ENCODE measurements at places on chromosomes 7 and 10. TPM values are rescaled to one million over a fixed set of nuclear protein-coding genes. Genes with fewer than 3 reads are reported as not detected.

Gene LIPF
- total RNA-seq, result not detected

Gene THSD7A
- total RNA-seq, result 1.7 TPM

Gene SCART1
- total RNA-seq, result 0.17 TPM

Gene HOXA11
- total RNA-seq, result 0.70 TPM

Gene SPDYE9
- not detected for total RNA-seq

Gene ZNF716
- not detected for total RNA-seq

Gene VSTM2A
- total RNA-seq, result not detected

Gene BHLHA15
- 0.33 TPM for total RNA-seq
